GM20000 (cell line): ENCODE measurements at places on chromosomes 11 and 22.

DNA sequence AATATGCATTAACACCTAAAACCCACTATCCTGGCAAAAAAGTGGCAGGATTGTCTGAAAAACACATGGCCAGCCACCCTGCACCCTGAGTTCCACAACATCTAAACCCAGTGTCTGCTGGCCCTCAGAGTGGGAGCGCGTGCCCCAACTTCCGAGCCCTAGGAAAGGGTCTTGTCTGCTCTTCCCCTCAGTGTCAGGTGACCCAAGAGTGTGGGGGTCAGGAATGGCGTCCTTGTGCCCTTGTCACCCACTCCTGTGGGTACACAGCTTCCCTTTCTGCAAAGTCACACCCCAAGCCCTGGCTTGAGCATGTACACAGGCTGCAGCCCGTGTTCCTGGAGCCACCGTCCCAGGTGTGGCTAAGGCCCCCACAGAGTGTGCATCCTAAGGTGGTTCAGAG, 67.6 kb downstream of the CDKN1C start:
- DNase-seq = no peak

- DNase-seq = no peak
Measured at GRCh38 chr22:20881231-20881630, 22.4 kb downstream of the SNAP29 start.

DNA sequence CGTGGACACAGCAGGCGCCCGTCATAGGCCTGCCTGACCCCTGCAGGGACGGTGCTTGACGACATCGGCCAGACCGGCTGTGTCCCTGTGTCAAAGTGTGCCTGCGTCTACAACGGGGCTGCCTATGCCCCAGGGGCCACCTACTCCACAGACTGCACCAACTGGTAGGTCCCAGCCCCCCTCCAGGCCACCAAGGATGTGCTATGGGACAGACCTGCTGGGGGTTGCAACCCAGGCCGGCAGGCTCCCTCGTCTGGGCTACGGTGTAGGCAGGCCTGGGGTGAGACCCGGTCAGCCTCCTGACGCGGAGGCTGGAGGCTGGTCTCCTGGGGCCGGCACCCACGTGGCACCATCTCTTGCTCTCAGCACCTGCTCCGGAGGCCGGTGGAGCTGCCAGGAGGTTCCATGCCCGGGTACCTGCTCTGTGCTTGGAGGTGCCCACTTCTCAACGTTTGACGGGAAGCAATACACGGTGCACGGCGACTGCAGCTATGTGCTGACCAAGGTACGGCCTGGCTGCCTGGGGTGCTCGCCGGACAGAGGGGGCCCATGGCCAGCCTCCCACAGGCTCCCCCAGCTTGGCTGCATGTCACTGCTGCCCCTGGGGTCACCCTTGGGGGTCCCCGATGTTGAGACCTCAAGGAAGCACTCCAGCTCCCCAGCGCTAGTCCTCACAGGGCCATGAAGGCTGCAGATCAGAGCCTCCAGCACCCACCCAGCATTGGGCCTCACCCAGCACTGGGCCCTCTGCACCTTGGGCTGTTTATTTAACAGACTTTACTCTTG, 7.7 kb downstream of the MUC5AC start:
- DNase-seq = peak; percentile 15

DNA sequence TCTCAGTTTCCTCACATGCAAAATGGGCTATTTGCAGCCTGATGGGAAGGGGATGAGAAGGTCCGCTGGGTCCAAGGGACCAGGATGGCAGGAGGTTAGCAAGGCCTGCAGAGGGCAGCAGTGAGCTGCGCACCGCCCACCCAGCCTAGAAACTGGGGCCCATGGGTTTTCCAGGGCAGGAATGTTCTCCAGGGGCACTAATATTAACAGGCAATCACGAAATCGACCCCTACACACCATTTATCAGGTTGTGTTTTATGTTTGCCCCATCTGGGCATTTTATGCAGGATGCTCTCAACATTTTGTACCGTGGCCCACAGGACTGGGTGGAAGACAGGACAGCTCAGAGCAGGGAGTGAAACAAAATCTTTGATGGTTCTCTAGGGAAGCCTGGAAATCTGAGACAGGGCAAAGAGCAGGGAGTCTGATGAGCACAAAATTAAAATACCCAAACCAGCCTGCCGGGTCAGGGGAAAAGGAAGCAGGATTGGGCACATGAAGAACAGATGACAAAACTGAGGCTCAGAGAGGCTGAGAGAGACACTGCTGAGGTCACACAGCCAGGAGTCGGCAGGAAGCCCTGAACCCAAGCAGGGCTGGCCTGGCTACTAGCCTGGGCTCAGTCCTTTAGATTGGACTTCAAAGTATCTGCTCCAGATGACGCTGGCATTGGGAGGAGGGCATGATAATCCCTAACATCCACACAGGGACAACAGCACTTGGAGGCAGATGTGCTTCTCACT, 1.6 kb upstream of the BCR start:
- DNase-seq = peak; percentile 83

GRCh38 chr11:84564180-84564866, 1062.8 kb downstream of the DLG2 start:
- peak; percentile 41 for DNase-seq

DNA sequence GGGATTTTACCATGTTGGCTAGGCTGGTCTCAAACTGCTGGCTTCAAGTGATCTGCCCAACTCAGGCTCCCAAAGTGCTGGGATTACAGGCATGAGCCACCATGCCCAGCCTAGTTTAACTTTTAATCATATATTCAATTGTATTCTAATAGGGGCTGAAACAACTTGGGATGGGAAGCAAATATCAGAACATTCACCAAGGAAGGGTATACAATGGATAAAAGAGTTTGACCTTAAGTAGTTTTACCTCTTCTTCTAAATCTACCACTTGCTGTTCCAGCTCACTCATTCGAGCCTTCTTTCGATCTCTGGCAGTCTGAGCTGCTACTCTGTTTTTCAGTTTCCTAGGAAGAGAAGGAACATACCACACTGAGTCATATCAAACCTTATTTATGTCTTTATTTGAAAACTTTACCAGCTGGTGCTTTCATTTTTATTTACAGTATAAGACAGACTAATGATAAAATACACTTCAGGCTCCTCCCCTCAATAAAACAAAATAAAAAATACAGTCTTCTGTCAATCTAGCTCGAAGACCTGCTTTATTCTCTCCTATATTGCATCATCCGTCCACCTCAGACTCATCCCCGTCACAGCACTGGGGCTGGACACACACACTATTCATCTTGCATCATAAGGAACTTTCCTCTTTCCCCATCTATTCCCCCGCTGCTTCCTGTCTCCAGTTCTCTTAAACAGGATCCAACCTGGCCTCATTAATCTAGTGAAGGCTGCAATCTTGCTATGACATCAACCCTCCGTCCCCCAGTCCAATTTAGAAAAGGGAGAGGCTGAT, 1.4 kb downstream of the XBP1 start:
- peak; percentile 56 for DNase-seq

DNA sequence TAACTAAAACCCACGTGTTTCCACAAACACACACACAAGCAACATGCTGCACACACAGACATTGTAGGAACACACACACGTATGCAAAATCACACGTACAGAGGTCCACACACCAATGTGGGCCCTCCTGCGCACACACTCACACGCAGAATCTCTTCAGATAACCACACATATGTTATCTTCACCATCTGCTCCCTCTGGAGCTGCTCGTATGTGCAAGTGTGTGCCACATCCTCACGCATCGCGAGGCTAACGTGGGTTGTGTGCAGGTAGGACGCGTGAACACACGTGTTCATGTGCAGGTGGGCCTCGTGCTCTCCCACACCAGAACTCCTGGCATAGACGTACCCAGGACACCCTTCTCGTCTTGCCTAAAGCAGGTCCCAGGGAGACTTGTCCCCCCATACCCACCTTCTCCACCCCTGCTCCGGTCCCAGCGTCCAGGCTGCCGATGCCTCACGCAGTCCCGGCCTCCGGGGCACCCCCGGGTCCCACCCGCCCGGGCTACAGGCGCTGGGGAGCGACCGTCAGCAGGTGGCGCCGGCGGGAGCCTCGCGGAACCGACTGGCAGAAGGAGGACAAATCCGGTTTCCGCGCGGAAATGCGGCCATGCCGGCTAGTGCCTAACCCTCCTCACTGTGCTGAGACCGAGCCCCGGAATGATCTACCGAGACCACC, 10.3 kb upstream of the IGSF9B start:
- no peak for DNase-seq

DNA sequence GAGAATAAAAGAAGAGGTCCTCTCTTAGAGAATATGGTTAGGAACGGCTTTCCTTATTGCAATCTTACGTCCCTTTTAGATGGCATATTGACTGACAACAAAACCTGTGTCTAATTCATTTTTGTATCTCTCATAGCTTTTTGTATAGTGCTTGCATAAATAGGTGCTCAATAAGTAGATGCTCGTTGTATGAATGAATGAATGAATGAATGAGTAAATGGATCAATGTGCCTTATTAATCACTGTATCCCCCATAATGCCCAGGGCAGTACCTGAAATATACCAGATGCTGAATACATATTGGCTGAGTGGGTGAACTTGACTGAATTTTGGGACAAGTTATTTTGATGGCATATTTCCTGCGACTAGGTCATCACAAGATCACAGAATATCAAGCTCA, 97.9 kb downstream of the SERGEF start:
- no peak for DNase-seq

DNA sequence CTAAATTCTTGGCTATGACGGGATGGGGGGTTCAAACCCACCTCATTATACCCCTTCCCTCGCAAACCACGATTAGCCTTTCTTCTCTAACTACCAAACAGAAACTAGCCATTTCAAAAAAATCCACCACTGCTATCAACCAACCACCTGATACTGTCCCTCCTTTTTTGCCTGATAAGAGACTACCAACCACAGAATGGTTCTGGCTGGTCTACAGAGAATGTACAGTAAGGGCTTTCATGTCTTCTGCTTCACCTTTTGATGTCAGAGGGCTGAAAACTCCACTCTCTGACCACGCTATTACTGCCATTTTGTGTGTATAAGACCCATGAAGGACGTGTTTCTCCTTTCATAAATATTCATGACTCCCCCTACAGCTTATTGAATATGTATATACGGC, 19.1 kb downstream of the RIC3 start:
- no peak for DNase-seq

DNA sequence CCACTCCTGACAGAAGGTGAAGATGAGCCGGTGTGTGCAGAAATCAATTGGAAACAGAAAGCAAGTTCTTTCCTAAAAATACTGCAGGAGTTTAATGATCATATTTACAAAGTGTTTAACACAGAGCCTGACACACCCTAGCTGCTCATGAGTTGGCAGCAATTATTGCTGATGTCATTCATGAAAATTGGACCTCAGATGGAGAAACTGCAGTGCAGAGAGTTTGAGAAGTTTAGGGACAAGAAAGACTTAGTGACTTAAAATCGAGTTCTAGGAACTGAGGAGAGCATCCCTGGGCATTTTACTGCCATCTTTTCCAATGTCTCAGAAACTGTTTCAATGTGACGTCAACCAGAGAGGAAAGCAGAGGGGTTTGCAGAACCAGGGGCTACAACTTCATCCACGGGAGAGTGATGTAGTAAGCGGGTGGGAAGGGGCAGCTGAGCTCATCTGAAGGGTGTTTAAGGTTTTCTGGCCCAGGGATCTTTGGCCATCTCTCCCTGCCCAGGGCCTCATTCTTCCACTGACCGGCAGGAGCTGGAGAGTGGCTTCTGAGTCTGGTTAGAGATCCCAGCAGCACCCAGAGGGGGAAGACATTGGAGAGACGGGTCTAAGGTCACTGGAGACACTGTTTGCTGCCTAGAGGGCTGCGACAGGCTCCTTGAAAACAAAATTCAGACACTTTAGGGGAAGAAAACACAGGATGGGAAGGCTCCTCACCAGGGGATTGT, 21.1 kb upstream of the IGLL5 start:
- no peak for DNase-seq

DNA sequence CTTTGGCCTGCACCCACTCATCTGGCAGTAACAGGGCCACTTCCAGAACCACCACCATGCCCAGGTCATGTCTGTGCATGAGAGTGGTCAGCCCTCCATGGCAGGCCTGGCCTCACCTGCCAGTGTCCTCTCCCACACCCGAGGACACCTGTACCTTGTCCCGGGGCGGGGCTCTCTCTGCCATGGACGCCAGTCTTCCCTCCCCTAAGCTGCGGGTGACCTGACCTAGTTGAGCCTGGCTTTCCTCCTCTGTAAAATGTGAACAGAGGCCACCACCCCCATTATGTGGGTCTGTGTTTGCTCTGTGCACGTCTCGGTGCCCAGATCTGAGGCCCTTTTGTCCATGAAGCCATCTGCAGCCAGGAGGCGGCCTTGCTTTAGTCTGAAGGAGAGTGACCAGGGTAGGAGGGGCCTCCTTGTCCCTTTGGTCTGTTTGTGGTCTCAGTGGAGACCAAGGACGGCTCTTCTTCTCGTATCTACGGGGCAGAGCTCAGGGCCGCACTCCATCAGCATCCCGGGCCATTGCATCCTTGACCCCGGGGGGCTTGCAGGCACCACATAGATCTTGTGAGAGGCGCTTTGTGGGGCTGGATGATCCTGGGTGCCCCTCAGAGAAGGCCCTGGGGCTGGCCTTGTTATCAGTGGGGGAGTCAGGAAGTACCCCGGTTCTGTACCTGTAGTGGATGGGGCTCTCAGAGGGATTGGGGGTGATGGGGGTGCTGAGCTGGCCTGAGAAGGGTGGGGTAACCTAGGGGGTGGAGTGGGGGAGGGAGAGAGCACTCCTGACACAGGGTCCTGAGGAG, 121.6 kb downstream of the KCNQ1 start:
- DNase-seq = no peak

DNA sequence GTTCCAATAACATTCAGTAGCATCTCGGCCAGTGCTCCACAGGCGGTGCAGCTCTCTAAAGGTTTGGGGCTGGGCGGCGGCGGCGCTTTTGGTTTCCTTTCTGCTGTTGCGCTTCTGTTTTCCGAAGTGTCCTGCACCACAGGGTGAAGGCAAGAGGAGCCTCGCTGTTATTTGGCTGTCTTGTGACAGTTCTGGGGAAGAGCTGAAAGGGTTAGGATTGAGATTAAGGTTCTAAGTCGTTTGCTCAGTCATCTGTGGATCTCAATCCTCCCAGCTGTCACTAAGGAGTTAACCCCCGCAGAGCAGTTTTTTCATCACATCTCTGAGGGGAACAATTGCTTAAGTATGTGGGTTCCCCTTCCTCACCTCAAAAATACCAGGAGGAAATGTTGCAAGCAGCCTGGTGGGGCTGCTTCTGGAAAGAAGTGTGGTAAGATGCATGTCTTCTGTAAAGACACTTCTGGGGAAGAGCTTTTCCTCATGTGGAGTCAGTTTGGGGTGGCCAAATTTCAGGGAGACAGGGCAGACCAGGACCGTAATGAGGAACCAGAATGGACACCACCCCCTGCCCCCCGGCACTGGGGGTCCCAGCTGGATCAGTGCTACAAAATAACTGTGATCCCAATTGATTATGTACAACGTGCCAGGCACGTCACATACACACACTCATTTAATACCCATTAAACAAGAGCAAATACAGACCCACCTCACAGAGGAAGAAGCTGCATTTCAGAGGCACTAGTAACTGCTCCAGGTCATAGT, 14.2 kb downstream of the TMEM121B start:
- DNase-seq = peak; percentile 80

- DNase-seq = no peak
Measured at GRCh38 chr22:46242076-46242475, 8.0 kb downstream of the CDPF1 start.

DNA sequence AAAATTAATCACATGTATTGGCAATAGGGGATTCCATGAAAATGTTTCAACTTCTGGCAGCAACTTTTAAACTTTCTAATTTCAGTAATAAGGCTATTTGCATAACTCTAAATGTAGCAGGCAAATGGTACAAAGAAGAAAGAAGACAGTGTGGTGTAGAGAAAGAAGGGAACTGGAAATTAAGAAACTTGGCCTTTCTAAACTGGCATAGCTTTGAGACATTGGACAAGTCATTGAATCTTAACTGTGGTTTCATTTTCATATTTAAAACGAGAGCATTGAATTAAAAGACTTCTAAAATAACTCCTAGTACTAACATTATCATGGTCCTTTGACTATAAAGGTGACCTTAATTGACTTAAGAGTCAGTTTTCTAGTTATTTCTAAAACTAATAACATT, 125.0 kb downstream of the UVRAG start:
- no peak for DNase-seq
